ENCODE measurements at places on chromosomes 11 and 22. TPM values are rescaled to one million over a fixed set of nuclear protein-coding genes. Genes with fewer than 3 reads are reported as not detected.

DNA sequence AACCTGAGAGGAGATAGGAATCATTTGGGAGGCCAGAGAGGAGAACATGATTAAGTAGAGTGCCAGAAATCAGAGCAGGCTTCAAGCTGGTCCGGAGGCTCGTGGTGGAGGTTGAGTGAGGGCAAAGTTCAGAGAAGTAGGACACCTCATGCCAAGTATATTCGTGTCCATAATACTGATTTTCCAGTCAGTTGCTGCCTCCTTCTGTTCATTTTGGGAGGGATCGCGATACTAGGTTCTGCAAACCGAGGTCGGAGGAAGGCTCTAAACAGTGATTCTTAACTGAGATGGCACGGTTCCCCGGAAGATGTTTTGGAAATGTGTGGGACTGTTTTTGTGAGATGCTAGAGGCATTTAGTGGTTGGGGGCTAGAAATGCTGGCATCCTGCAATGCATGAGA is 13.6 kb upstream of the CD3E start:
- no peak for DNase-seq

DNA sequence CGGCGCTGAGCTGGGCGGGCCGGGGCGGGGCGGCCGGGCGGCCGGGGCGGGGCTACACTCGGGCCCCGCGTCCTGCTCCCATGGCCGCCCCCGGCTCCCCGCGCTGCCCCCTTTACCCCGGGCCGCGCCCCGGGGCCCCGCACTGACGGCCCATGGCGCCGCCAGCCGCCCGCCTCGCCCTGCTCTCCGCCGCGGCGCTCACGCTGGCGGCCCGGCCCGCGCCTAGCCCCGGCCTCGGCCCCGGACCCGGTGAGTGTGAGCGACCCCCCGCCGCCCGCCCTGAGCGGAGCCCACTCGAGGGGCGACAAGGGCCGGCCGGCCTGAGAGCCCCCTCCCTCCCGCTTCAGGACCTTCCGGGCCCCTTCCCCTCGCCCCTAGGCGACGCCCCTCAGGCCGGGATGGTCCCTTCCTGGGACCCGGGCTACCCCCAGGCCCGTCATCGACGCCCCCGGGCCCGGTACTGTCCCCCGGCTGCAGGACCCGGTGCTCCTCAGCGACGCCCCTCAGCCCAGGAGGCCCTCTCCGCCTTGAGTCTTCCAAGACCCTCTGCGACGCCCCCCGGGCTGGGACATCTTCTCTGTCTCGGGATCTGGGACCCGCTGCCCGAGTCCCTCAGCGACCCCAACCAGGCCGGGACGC is at the start of gene KREMEN1:
Gene KREMEN1, plus strand, starts transcription at position 57 of the 639 bp plus-strand sequence. Its CDS starts 96 bp downstream, at position 153.
- DNase-seq: no peak

GRCh38 chr11:79241205-79241851 is 199.5 kb downstream of the TENM4 start:
- DNase-seq: no peak

C22orf31 gene
- total RNA-seq: not detected

CARD10 gene
- total RNA-seq: 7.0 TPM

SPI1 gene
- total RNA-seq: not detected

DNA sequence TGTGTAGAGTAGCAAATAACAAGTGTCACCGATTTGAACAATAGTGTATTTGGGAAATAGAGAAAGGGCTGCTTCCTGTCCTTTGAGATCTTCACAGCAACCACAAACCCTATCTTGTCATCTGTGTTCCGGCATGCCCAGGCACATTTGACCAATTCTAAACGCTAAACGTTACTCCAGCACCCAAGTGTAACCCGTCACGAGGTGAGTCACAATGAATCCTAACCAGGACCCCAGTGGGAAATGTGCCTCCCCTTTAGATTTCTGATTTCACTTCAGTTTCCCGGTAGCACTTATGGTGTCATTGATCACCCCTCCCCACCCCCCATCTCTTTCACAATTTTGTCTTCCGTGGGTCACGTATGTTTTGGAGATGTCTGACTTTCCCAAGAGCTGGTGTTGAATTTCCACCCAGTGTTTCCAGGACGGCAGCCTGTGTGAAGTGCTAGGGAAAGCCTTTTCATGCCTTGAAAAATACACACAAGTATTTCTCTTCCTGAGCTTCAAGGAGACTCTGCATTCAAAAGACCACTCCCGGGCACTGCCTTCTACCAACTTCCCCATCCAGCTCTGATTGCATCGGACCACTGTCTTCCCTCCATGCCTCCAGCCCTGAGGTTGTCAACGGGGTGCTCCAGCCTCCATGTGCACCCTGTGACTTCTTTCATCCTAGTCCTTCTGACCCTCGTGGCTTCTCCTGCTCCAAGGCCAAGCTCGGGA is 10.5 kb upstream of the C11orf24 start:
- no peak for DNase-seq

DNA sequence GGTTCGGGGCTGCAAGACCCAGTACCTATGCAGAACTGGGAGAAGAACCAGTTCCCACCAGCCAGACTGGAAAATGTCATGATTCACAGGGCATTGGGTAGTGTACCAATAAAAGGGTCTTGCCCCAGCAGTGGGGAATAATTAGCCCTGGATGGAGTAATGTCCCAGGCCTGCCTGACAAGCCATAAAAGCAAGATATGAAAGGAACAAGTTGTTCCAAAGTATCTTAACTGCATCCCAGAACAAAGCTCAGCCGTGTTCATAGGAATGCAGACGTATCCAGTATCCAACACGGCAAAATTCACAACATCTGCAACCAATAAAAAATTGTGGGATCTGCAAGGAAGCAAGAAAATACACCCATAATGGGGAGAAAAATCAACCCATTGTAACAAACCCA is 47.9 kb downstream of the ASCL2 start:
- no peak for DNase-seq

DNA sequence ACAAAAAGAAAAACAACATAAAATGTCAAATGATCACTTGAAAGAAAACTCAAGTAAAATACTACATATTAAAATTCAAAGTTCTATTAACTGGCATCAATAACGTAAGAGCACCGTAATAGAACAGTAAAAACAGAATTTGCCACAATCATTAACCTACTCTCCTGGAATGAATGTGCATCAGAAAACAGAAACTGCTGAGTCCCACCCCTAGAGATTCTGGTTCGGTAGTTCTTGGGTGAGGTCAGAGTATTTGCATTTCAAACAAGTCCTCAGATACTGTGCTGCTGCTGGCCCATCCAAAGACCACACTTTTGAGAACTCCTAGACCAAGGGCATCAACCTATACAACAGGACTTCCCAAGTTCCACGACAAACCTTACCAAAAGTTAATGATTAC is 23.5 kb downstream of the PITPNB start:
- DNase-seq: no peak

MAJIN gene
- total RNA-seq: not detected

THY1 gene
- 219 TPM for total RNA-seq

NTM gene
- total RNA-seq: 92.1 TPM

Data from chondrocyte (in vitro differentiated cells).